ENCODE measurements at places on chromosomes 3 and 15.
A peak's percentile ranks its signal among the peaks of the same experiment; 100 is the strongest.

- peak; percentile 61 for DNase-seq
Measured at GRCh38 chr3:153166206-153166605, 4.2 kb downstream of the RAP2B start.

DNA sequence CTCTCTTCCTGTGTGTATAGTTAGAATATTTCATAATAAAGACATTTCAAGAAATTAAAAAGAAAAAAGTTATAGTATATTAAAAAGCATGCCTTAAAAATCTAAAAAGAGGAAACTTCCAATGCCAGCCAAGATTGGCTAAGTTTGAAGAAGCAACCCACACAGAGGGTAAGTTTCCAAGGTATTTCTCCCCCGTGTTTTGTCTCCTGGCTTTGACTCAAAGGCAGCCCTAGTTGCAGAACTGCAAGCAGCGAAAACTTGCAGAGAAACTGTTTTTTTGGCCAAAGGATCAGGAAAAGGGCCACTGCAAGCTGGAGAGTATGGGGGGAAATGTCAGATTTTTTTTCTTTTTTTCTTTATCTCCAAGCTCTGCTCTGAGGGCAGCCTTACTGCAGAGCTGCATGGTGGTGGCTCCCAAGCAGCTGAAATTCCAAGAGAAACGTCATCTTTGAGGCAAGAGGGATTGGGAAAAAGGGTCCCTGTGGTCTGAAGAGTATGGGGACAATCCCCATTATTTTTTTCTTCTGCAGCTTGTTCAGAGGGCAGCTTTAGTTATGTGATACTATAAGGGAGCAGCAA is 23.0 kb downstream of the HACL1 start:
- no peak for DNase-seq

DNA sequence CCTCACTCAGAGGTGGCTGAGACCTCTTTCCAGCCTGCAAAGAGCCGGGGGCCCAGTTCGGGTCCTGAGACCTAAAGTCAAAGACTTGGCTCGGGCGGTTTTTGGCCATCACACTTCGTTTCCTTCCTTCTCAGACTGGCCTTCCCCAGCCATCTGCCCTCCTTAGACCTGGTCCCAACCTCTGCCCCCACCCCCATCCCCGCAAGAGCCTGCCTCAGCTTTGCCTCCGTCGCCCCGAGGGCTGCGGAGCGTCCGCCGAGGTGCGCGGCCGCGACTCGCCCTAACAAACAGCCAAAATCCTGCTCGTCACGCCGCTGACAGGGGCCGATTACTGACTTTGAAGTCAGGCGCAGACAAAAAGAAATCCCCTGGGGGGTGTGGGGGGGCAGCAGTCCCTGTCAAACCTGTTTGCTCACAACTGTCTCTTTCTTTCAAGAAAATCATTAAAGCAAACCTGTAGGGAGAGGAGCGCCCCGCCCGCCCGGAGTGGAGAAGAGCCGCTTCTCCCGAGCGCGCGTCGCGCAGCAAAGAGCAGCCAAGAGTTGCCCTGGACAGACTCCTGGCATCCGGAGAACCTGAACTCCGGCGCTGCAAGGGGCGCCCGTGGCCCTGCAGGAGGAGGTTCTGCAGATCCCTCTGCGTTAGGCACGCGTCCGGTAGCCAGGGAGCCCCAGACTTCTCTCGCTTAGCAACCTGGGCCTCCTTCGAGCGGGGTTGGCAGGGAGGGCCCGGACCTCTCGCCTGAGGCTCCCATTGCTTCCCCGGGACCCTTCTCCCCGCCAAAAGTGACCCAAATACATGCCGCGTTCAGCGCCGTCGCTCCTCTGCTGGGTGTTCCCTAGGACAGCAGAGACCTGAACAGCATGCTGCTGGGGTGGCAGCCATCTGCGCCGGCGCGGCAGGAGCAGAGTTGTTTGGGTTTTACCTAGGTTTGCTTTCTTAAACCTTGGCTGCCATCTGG is 4.5 kb downstream of the SOX14 start:
- no peak for DNase-seq

DNA sequence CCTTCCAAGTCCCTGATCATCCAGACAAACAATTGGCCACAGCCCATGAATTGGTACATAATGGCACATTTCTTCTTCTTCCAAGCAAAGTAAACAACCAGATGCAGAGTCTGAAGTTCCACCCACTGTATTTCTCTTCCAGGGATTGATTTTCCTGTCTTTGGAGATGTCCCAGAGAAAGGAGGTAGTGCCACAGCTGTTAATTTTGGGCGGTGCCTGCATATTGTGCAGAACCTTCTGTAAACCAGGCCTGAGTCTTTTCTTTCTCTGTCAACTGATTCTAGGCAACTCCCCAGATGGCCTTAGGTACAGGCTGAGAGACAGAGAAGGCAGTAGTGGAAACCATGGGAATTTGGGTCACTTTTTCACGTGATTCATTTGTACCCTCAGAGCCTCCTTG is 73.5 kb upstream of the TNIK start:
- DNase-seq: no peak

DNA sequence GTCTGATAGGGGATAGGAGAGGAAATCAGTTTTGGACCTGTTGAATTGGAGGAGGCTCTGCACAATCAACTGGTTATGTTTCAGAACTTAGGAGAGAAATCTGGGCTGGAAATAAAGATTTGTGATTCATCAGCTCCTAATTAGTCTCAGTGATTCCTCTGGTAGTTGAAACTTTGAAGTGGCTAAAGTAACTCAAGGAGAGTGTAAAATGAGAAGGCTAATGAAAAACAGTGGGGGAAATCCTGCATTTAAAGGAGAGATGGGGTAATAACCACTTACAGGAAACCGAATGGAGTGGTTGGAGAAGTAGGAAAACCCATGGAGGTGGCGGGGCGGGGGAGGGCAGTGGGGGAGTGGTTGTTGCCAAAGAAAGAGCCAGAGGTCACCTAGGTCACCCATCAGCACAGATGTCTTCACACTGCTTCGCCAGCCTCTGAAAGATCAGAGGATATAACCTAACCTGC is 32.6 kb downstream of the MAP2K5 start:
- DNase-seq: peak; percentile 6

All from Daoy (cell line).